ENCODE measurements at places on chromosomes 5 and 9.

DNA sequence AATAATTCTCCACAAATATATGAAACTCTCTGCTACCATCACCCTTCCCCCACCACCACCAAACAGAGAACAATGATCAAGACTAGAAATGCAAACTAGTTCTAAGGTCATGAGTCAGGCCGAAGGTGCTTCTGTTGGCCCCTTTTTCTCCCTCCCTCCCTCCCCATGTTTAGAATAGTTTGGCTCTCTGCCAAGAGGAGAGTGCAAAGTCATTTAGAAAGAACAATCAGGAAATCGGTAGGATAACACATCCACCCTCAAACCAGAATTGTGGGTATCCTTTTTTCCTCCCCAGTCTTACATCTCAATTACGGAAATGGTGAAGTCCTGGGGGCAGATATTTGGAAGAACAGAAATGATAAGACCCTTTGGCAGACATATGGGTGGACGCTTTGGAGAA lies 170.1 kb downstream of the SLF1 start:
- DNase-seq: no peak

- peak; percentile 90 for DNase-seq
Measured at GRCh38 chr9:18473652-18474279, at the start of gene ADAMTSL1. ADAMTSL1 (plus strand) TSS chr9:18474153; CDS start chr9:18474233, 80 bp downstream.

- DNase-seq: no peak
Measured at GRCh38 chr9:9521033-9521779, 1091.6 kb downstream of the PTPRD start.

DNA sequence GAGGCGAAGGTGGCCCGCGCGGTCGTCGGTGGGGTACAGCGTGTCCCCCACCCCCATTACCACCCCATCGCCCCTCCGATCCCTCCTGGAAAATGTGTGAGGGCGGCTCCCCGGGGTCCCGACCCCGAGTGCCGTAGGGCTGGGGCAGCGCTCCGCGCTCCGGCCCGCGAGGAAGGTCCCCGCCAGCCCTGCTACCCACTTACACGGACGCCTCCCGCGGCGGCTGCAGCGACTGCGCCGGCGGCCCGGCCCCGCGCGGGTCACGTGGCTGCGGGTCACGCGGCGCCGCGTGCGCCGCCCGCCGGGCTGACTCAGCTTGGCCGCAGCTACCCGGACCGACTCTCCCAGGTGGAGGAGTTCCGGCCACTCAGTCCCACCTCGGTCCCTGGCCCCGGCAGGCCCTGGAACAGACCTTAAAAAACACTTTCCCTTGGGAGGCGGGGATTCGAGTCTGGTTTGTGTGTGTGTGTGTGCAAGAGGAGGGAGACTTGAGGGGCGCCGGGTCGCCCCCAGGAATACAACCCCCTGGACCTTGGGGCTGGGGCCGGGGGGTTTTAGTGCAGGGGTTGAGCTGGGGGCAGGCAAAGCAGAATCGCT lies at the start of gene GNPDA1:
Gene GNPDA1 (minus strand): TSS at position 236 of the 597 bp plus-strand sequence. CDS start 992 bp downstream, outside the sequence.
- peak; percentile 82 for DNase-seq

DNA sequence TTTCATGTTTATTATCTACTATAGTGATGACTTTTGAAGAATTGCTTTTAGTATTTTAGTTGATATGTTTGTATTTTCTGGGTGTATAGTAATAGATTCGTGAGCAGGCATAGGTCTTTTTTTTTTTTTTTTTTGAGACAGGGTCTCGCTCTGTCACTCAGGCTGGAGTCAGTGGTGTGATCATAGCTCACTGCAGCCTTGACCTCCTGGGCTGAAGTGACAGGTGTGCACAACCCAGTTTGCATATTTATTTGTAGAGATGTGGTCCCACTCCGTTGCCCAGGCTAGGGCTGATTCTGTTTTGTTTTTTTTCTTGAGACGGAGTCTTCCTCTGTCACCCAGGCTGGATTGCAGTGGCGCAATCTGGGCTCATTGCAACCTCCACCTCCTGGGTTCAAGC lies 11.9 kb downstream of the ERBIN start:
- DNase-seq: no peak

DNA sequence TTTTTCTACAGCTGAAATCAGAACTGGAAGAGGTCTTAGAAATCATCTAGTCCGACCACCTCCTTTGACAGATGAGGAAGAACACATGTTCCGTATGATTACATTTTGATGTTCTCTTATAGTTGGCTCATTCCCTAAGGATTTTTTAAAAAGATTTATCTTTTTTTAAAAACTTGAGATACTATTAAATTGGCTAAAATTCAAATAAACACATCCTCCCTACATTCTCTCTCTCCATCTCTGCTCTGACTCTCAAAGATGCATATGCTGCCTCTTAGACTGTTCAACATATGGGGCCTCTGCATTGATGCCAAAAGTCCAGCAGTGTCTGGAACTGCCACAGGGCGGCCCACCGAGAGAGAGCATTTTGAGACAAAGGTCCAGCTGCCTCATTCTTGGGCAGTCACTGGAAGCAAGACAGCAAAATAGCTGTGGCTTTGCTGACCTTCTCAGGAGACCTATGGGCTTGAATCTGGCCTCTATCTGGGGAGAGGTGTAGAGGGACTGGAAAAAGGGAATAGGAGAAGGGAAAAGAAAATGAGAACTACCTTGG lies 12.8 kb upstream of the TSSK1B start:
- peak; percentile 19 for DNase-seq

GRCh38 chr9:96567203-96567700 lies 52.4 kb downstream of the CDC14B start:
- no peak for DNase-seq

DNA sequence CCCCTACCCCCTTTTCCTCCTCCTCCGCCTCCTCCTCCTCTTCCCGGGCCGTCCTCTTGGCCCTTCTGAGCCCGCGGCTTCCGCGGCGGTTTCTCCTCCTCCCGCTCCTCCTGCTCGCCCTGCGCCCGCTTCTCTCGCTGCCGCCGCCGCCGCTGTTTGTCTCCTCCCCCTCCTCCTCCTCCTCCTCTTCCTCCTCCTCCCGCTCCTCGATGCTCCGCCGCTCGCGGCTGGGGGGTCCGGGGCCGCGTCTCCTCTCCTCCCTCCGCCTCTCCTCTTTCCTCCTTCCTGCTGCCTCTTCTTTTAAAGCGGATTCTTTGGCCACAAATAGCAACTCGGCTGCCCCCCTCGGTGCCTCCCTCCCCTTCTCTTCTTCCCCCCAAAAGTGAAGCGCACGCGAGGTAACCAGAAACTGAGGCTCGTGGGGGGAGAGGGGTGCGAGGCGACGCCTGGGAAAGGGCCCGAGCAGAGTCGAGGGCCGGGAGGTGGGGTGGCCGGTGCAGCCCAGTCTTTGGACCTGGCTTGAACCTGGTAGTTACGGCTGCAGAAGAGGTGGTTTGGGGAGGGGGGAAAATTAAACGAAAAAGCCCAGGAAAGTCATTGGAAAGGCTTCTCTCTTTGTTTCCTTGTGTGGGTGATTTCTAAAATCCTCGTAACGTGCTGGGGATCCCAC lies 1058.5 kb upstream of the DMAC1 start:
- no peak for DNase-seq

- no peak for DNase-seq
Measured at GRCh38 chr9:137462396-137462985, 3.4 kb upstream of the NSMF start.

- DNase-seq: no peak
Measured at GRCh38 chr9:101881508-101881907, 143.1 kb upstream of the GRIN3A start.

DNA sequence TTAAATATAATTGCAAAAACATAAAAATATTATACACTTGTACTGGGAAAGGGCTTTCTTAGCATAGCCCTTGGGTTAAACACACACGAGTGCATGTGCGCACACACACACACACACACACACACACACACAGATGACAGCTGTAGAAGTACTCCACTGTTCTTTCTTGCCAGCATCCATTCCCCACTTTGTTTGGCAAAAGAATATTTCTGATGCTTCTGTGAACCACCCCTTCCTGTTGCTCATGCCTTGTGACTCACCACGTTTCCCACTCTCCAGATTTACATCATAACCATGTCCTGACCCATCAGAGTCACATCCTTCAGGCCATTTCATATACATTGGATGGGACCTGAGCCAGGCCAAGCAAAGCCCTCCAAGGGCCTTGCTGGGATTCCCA lies 280.1 kb downstream of the DNAH5 start:
- peak; percentile 94 for DNase-seq

DNA sequence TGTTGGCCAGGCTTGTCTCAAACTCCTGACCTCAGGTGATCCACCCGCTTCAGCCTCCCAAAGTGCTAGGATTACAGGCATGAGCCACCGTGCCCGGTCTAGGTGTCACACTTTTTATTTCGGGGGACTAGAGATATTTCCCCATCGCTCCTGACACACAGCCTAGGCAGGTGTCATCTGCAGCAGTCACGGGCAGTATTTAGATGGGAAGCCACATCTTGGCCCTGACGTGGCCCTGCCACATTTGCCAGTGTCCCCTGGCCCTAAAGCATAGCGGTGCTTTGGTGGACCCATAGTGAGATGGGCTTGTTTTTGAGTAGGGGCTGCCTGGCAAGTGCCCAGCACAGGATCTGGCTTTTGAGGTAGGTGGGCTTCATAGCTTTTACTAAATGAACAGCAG lies 45.0 kb upstream of the LRRTM2 start:
- no peak for DNase-seq

DNA sequence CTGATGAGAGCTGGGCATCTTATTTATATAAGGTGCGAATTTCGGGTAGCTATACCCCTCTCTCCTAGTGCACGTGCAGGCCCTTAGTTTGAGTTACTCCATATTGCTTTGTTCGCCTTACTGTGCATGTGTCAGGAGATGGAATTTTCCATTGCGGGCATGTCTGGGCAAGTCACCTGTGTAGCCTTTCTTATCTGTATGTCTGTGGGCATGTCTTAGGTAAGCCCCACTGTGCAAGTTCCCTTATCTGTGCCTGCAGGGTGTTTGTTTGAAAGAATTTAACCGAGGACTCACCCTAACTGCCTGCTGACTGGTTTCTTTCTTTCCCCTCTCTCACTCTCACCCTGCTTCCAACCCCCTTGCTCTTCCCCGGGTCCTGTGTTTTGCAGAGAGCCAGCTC lies 140.7 kb upstream of the RANBP3L start:
- DNase-seq: no peak
